Bone marrow (tissue), 2 donors: ENCODE measurements at places on chromosomes 1 and 21.
A peak's percentile ranks its signal among the peaks of the same experiment; 100 is the strongest.

DNA sequence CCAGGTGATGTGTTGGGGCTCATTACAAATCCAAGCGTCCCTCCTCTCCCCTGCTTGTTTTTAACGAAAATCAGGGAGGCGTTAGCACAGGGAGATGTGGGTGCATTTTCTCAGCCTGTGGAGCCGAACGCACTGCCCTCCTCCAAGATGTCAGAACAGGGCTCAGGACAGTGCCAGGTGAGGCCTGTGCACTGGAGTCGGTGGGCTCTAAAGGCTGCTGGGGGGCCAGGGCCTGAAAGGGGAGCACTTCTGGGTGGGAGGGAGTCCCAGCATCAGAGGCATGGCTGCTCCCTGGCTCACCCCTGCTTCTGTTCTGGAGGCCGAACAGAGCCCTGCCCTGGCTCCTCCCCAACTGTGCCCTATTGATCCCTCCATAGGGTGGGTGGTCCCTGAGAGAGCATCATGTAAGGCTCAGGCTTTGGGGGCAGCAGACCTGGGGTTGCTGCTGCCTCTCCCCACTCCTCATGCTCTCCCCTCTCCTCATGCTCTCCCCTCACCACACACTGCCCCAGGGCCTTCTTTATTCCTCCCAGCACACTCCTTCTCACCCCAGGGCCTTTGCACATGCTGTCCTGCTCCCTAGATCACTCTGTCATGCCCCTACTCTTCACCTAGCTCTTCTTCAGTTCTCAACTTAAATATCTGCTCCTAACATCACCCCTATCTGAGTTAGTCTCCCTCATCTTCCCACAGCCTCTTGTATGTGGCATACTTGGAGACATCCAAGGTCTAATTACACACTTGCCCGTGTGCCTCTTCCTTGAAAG, 725.2 kb downstream of the PTPRU start:
- no peak for DNase-seq

DNA sequence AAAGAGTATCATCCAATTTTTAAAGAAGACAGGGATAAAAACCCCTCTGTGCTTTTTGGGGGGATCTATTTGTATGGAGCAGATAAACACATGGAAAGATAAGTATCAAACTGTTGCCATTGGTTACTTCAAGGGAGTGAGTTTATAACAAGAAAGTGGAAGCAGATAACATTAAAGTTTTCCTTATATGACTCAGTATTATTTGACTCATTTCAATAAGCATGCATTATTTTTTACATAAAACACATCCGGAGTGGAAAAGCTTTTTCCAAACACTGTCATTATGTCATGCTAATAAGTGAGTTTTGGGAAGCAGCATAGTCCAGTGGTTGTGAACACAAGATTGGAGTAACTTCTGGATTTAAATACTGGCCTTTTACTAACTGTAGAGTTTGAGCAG, 452.2 kb downstream of the LTN1 start:
- no peak for DNase-seq

DNA sequence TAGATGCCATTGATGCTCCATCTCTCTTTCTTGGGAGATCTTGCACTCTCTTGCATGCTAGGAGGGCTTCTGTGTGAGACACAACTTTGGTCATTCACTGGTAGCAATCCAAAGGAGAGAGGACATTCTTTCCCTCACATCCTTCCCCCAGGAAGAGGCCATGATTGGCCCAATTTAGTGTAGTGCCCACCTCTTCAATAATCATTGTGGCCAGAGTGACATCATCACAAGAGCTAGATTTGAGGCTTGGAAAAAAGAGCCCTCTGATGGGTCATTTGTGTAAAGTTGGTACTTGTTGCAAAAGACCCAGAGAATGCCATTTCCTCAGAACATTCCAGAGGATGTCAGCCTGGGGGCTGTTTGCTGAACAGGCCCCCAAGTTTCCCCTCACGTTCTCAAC, 30.2 kb downstream of the S100A6 start:
- no peak for DNase-seq

DNA sequence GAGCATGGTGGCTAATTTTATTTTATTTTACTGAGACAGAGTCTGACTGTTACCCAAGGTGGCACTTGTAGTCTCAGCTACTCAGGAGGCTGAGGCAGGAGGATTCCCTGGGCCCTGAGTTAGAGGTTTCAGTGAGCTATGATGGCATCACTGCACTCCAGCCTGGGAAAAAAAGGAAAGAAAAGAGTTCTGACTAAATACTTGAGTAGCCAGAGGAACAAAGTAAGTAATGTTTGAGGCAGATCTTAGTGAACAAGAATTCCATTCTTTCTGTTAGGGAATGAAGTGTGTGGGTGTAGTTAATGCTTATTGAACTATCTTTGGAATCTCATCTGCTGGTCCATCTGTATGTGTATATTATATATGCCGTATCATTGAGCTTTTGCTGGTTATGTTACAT, 13.1 kb upstream of the EVI5 start:
- no peak for DNase-seq

DNA sequence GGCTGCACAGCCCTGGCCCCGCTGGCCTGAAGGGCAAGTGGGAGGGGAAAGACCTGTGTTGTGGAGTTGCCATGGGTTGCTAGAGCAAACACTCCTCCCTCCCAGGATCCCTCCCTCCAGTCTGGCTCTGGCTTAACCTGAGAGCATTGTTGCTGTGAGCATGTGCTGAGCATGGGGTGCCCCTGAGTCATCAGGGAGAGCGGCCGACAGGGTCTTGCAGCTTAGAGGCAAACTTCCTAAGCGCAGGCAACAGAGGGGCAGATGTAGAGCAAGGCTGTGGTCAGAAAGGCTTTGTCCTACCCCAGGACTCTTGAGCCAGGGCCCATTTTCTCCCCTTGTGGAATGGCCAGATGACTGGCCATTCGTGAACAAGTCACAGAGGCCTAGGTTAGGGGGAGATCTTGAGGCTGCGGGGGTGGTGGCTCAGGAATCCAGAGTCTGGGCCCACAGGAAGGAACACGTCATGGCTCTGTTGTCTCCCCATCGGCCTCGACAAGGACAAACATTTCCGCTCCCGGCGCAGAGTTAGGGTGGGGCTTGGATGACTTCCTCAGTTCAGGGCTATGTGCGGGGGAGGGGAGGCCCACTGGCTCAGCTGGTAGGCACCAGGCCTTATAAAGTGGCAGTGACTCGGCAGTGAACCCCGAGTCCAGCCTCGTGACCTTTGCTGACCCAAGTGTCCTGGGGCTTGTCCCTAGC, 362 bp upstream of the DYNLT4 start:
- peak; percentile 98 for DNase-seq

DNA sequence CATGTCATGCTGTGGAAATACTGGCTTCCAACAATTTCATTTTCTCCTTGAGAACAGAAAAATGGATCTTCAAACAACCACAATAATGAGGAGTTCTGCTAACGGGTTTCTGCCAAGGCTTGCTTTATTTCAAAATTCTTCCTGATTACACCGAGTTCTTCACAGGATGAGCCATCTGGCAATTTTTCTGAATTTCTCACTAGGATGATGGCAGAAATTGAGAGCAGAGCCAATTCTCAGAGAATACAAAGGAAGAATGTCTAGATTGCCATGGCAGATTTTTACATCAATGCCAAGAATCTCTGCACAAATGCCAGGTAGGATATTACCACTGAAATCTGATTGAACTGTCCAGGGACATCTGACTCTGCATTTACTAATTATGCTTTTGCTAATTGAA, 619.0 kb upstream of the CHRM3 start:
- DNase-seq, result no peak

GRCh38 chr1:21763236-21763635, 19.7 kb downstream of the USP48 start:
- DNase-seq, result no peak

- no peak for DNase-seq
Measured at GRCh38 chr1:1929639-1930545, 10.8 kb upstream of the TMEM52 start.

DNA sequence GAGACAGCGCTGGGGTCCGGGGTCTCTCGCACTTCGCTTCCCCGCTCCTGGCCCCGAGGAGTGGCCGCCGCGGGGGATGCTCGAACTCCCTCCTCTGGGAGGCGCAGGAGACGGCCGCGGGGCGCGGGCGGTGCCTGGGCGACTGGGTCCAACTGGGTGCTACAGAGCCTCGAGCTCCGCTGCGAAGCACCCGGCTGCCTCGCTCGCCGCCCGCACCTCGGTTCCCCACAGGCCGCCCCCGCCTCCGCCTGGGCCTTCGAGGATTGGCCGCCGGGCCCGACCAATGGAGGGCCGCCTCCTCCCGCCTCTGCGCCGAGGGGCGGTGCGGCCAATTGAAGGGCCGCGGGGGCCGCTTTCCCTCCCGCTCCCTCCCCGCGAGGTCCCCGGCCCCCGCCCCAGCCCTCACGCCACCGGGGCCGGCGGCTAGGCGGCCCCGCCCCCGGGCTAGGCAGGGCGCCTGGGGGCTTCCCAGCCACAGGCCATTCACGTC, at the start of gene CNN3:
Gene CNN3, minus strand, starts transcription at position 196 of the 490 bp plus-strand sequence. CDS start 216 bp downstream, outside the sequence.
- DNase-seq, result no peak

DNA sequence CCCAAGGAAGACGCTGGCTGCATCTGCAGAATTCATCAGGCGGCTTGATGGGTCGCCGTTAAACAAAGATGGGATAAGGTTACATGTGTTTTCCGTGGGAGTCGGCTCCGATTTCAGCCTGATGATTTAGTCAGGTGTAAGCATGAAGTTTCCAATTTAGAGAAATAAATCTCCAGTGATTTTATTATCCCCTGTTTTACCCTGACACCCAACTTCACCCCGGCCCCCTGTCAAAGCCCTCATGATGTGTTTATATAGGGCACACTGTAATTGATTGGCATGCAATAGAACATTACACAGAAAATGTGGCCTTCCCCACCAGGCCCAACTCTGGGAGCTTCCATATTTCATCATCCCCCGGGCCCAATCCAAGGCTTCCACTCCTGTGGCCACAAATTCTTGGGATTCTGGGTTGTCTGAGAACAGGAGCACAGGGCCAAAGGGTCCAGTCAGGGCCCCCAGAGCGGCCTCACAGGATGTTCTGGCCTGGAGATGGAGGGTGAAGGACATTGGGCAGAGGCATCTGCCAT, 72.5 kb downstream of the FOXD2 start:
- no peak for DNase-seq

- DNase-seq, result no peak
Measured at GRCh38 chr1:59156526-59157199, 140.2 kb upstream of the FGGY start.

DNA sequence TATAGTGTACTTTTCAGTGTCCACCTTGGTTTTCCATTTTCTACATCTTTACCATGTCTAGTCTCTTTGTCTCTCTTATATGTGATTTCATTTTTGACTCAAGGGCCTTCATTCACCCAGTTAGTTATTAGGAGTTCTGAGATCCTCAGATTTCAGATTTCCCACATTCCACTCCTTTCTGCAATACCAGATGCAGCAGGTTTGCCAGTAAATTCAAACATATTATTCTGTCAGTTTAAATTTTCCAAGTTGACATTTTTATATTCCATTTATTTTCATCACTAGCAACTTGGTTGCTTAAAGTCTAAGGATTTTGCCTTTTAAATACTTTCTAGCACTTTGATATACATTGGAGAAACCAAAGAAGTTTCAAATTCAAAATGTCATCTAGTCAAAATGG, 42.4 kb downstream of the ABL2 start:
- no peak for DNase-seq

DNA sequence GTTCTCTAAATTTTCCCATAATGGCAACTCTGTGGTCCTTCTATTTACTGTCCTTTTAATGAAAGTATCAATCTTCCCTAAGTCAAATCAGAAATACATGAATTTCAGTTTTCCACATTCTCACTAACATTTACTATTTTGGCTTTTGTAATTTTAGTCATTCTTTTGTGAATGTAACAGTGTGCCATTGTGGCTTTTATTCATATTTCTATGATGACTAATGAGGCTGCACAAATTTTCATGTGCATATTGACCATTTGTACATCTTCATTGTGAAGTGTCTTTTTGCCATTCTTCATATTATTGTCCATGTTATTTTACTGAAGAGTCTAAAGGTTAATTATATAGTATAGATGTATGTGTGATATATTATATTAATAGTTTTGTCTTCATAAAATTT, 431.0 kb upstream of the BRINP3 start:
- no peak for DNase-seq
